ENCODE measurements at places on chromosomes 12 and 14.

GRCh38 chr12:67692966-67693365 is 44.4 kb downstream of the DYRK2 start:
- no peak for DNase-seq

GRCh38 chr14:74661726-74662450 is 49.9 kb upstream of the LTBP2 start:
- DNase-seq, result no peak

DNA sequence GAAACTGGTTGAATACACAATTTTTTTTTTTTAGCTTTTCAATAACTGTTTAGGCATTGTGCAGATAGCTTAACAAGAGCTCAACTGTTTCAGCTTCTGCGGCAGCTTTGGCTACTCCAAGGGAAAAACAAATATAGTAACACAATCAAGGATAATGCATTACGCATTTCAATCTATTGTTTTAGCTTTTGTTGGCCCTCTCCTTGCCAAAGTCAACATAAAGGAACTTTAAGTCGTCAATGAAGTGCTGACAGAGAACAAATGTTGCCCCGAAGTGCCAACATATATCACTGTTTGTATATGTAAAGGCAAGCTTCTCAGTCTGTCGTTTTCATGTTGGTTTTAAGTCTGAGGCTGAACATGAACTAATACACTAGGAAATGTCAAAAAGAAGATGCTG is 1087.4 kb upstream of the FLRT2 start:
- no peak for DNase-seq

DNA sequence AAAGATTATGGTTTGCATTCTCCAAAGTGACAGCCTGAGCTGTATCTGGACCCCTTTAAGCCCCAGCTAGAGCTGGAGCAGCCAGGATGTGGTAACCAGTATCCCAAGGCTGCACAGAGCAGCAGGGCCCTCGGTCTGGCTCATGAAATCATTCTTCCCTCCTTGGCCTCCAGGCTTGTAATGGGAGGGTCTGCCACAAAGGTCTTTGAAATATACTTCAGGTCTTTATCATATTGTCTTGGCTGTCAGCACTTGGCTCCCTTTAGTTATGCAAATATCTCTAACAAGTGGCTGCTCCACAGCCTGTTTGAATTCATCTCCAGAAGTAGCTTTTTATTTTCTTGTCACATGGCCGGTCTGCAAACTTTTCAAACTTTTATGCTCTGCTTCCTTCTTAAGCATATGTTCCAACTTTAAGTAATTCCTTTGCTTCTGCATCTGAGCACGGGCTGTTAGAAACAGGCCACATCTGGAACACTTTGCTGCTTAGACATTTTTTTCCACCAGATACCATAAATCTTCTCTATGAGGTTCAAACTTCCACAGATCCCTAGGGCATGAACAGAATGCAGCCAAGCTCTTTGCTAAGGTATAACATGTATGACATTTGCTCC is 663.4 kb upstream of the MIS18BP1 start:
- DNase-seq, result no peak

DNA sequence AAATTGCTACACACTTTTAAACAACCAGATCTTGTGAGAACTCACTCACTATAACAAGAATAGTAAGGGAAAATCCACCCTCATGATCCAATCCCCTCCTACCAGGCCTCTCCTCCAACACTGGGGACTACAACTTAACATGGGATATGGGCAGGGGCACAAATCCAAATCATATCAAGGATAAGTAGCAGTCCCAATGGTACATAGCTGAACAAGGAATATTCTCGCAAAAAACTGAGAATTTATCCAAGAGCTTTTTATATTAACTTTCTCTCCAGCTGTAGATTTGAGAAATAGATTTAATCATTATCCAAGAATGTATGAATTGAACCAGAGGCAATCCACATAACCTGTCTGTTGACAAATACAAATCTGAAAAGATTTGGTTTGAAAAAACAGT is 185.2 kb downstream of the TMTC3 start:
- no peak for DNase-seq

- no peak for DNase-seq
Observed at GRCh38 chr14:69190191-69190590, 1.1 kb upstream of the EXD2 start.

- no peak for DNase-seq
Observed at GRCh38 chr12:75890141-75890540, 141.4 kb downstream of the PHLDA1 start.
